Amniotic stem cell (primary cell): ENCODE measurements at places on chromosomes 3 and 15.

GRCh38 chr15:78085928-78086327, 6.4 kb upstream of the SH2D7 start:
- DNase-seq = peak; percentile 59

DNA sequence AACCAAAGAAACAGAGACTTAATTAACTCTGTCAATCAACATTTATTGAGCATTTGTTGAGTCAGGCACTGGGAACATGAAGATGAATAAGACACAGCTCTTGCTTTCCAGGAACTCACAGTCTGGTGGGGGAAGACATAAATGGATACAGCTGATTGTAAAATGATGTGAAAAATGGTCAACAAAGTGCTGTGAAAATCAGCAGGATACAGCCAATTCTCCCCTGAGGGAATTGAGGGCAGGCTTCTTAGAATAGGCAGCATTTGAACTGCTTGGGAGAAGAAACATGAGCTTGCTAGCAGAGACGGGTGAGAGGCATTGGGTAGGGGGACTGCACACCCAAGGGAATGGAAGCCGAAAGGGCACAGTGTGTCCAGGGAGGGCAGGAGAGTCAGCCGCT, 41.1 kb downstream of the MFSD1 start:
- no peak for DNase-seq

- no peak for DNase-seq
Measured at GRCh38 chr15:78620527-78621421, at the start of gene CHRNA3. Gene CHRNA3 (minus strand): TSS chr15:78620996. CDS start chr15:78620794, 202 bp downstream.

DNA sequence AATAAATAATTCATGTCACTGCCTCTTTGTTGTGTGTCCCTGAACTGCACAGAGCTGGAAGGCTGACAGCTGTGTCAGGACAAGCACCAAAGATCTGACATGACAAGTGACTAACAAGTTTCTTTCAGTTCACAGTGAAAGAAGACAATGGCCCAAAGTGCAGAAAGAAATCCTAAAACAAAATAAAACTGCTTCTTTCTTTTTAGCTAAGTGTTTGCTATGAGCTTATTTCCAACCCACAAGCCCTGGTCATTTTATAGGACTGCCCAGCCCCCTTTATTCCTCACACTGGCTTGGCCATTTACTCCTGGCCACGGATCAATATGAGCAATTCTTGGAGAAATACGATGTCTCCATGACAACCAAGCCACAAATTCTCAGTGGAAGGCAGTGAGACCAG, 238.5 kb downstream of the WDR72 start:
- no peak for DNase-seq

DNA sequence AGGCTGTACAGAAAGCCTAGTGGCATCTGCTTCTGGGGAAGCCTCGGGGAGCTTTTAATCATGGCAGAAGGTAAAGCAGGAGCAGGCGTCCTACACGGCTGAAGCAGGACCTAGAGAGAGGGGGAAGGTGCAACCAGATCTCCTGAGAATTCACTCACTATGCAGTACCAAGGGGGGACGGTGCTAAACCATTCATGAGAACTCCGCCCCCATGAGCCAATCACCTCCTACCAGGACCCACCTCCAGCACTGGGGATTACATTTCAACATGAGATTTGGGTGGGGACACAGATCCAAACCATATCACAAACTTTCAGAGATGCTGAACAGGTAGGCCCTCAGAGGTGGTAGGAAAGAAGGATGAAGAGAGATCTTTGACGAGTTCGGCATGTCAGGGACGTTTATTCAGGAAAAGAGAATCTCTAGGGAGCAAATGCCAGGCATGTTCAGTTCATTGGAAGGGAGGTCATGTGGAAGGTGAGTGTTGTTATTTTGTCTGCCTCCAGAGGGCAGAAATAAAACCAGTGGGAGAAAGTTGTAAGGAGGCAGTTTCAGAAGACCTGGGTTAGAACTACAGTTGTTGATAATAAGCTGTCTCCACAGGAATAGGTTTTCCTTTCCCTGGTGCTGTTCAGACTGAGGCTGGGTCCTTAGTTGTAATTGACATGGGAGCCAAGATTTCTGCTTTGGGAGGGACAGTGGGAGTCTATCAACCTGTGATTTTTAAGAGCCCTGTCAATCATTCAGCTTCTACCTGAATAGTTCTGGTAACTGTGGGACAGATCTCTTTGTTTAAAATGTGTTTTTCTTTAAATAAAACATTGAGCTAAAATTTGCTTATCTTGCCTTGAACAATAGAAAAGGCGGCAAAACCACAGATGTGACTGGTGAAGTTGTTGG, 4.3 kb upstream of the FNDC3B start:
- no peak for DNase-seq

- no peak for DNase-seq
Measured at GRCh38 chr3:63477494-63478129, 174.9 kb upstream of the SNTN start.

- peak; percentile 53 for DNase-seq
Measured at GRCh38 chr3:28916713-28917499, 364.0 kb upstream of the RBMS3 start.

DNA sequence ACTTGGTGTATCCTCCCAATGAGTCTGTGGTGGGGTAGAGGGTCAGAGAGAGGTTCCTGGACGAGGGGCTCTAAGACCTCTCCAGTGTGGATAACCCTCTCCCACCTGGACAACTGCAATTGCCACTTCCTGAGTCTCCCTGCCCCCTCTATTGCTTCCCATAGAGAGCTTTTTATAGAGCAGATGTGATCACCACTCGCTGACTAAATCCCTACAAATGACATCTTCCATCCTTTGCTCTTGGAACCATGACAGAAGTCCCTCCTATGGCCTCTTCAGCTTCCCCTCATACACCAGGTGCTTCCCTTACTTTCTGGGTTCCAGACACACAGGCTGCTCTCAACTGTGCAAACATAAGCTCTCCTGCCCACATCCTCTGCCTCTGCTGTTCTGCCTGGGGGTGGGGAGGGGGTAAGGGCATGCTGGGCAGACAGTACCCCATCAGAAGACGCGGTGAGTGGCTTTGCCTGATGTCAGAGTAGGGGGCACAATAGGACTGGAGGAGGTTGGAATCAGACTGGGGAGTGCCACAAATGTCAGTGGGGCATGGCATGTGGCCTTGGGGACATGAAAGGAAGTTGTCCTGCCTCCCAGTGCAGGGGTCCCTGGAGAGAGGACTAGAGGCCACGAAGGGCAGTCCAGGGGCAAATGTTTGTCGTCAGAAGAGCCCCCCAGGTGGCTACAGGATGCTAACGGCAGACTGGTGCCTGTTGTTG, 15.2 kb downstream of the ITIH3 start:
- DNase-seq = no peak

DNA sequence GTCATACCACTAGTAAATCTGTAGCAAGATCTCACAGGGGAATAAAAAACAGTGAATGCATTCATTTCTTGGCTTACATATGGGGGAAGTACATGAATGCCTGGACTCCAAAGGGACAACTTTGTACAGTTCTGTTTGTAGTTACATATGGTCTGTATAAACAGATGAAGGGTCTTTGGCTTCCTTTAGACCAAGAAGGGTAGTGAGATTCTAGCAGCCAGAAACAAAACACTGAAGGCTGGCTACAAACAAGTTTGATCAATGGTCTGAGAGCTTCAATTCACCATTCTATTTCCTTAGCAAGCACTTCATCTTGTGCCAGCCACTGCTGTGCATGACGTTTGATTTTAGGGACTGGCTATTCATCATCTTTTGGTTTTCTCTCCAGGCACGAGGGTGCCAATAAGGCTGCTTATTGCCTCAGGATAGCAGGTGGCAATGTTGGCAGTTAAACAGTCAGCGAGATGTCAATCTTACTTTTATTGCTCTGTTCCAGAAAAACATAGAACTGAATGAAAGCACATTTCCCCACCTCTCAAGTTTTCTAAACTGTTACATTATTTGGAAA, 313.7 kb upstream of the COL8A1 start:
- no peak for DNase-seq

- DNase-seq = no peak
Measured at GRCh38 chr3:179697736-179698332, 45.0 kb downstream of the USP13 start.

- DNase-seq = no peak
Measured at GRCh38 chr3:70816346-70816745, 503.9 kb upstream of the MDFIC2 start.

GRCh38 chr3:34109021-34109420, 310.6 kb downstream of the PDCD6IP start:
- DNase-seq = no peak
